ENCODE measurements at places on chromosomes 6 and 20. TPM values are rescaled to one million over a fixed set of nuclear protein-coding genes. Genes with fewer than 3 reads are reported as not detected.

Gene VWA7
- polyA plus RNA-seq, result 1.4 TPM

Gene SLC13A3
- polyA plus RNA-seq, result 0.61 TPM

Gene DEFB132
- polyA plus RNA-seq, result not detected

Gene C6orf132
- 40.5 TPM for polyA plus RNA-seq

Gene HDGFL1
- not detected for polyA plus RNA-seq

Gene C4A
- 48.1 TPM for polyA plus RNA-seq

Gene SFTA2
- 10.2 TPM for polyA plus RNA-seq

DNA sequence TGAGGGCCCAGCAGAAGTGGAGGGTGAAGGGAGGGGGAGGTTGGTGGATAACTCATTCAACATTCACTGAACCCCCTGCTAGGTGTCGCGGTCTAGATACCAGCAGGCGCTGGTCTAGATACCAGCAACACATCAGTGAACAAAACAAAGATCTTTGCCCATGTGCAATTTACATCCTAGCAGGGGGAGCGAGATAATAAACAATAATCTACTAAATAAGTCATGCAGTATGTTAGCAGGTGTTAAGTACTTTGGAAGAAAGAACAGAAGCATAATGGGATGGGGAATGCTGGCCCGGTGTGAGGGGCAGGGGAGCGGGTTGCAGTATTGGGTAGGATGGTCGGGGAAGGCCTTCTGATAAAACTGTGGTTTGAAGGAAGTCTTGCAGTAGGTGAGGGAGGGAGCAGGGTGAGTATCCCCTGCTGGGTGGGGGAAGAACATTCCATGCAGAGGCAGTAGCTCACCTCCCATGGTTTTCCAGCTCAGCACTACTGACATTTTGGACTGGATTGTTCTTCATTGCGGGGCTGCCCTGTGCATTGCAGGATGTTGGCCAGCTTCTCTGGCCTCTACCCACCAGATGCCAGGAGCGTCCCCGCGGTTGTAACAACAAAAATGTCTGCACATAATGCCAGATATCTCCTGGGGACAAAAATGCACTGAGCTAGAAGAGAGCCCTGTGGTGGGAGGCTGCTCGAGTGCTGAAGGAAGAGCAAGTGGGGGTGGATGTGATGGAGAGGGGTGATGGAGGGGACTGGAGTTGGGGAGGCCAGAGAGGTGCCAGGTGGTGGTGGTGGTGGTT is 117.3 kb downstream of the TOX2 start:
- H3K27me3 ChIP-seq, result no peaks in the 10 kb centered on the region
- DNase-seq, result no peak
- H3K27ac ChIP-seq, result no peak overlapping the region
- no peaks in the 10 kb centered on the region for H3K36me3 ChIP-seq

DNA sequence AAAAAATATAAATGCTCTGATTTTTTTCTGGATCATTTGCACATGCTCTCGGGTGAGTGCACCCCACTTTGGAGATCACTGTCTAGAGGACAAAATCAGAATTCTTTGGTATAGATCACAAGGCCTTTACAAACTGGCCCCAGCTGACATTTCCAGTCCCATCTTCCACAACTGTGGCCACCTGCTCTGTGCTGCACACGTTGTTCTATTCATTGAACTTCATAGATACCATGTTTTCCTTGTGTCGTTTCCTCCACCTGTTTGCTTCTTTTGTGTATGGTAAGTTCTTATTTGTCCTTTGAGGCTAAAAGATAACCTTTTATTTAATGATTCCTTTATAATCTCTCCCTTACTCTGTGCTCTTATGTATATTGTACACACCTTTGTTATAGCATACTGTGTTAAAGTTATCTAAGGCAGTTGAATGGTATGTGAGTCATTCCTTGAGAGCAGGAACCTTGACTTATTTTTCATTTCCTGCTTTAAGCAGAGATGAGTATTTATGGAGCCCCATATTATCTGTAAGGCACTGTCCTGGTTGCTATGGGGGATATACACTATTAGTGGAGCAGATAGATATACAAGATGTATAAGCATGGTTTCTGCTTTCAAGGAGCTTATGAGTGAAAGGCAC is 12.0 kb upstream of the SLC17A5 start:
- H3K36me3 ChIP-seq, result no peaks in the 10 kb centered on the region
- H3K4me3 ChIP-seq, result no peak overlapping the region
- H3K27ac ChIP-seq, result no peak overlapping the region
- H3K27me3 ChIP-seq, result peaks cover 3% of the 10 kb centered on the region
- peak; percentile 65 for DNase-seq

DNA sequence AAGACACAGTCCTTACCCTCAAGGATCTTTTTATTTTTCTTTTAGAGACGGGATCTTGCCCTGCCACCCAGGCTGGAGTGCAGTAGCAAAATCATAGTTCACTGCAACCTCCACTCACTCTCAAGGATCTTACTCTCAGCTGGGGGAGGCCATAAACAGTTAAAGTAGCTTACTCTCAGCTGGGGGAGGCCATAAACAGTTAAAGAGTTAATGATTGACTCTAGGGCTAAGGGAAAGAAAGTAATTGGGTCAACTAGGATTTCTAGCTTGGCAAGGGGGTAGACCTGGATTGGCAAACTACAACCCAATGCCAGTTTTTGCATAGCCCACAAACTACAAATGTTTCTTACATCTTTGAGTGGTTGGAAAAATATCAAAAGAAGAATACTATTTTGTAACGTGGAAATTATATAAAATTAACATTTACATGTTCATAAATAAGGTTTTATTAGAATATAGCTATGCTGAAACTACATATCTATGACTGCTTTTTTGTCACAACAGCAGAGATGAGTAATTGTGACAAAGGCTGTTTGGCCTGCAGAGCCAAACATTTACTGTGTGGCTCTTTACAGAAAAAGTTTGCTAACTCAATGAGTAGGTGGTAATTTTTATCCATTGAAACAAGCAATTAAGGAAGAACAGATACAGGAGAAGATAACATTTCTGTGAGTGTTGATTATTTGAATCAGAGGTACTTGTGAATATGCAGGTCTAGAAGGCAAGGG is 46.4 kb downstream of the PTPRA start:
- H3K27ac ChIP-seq, result no peak overlapping the region
- H3K36me3 ChIP-seq, result no peaks in the 10 kb centered on the region
- no peak overlapping the region for H3K4me3 ChIP-seq

- H3K36me3 ChIP-seq, result no peaks in the 10 kb centered on the region
- no peaks in the 10 kb centered on the region for H3K4me1 ChIP-seq
- H3K4me3 ChIP-seq, result no peak overlapping the region
Measured at GRCh38 chr6:130513770-130514169, 148.0 kb downstream of the TMEM200A start.

DNA sequence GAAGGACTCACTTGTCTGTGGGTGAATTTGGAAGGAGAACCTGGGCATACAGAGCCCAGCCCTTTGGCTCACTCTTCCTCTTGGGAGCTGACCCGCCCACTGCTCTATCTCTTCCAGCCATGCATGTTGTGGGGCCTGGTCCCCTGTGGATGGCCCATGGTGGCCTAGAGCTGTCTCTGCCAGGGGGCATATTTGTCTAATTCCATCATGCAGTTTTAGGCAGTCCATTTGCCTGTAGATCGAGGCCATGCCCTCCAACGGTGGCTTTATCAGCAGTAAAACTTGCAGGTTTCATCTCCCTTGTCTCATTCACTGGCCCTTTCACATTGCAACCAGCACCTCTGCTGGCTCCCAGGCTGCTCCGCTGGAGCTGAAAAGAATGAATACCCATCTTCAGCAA is 12.9 kb upstream of the EZR start:
- DNase-seq, result no peak
- no peaks in the 10 kb centered on the region for H3K27me3 ChIP-seq
- H3K36me3 ChIP-seq, result no peaks in the 10 kb centered on the region
- H3K27ac ChIP-seq, result no peak overlapping the region

- H3K4me1 ChIP-seq, result peaks cover 19% of the 10 kb centered on the region
- no peaks in the 10 kb centered on the region for H3K36me3 ChIP-seq
- H3K27ac ChIP-seq, result no peak overlapping the region
- peak; percentile 74 for DNase-seq
- H3K4me3 ChIP-seq, result no peak overlapping the region
Measured at GRCh38 chr20:38222231-38222922, 38.2 kb downstream of the KIAA1755 start.

DNA sequence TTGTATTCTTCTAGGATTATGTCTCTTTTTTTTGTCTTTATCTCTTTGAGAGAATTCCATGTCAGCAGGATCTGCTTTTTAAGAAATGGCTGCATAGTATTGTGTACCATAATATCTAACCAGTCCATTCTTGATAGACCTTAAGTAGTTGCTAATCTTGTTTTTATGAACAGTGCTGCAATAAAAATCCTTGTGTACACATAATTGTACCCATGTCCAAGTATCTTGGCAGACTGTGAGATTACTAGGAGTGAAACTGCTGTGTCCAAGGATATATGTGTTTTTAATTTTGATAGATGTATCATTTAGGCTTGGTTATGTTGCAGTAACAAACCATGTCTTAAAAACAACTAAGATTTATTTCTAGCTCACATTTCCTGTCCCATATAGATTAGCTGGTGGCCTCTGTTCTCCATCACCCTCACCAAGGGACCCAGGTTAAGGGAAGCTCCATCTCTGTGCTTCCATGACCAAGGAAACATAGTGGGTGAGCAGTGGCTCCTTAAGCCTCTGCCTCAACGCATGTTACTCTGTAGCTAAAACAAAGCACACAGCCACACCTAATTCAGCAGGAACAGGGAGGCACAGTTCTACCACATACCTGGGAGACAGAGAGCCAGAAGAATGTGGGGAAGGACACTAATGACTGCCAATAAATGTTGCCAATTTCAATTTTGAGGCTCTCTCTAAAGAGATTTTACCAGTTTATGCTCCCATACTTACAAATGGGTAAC is 12.1 kb upstream of the SUMO4 start:
- peaks cover 22% of the 10 kb centered on the region for H3K36me3 ChIP-seq
- no peak overlapping the region for H3K27ac ChIP-seq

GRCh38 chr6:4950836-4951533 is 52.9 kb downstream of the RPP40 start:
- no peak overlapping the region for H3K4me3 ChIP-seq
- no peak overlapping the region for H3K27ac ChIP-seq
- H3K36me3 ChIP-seq, result peaks cover 27% of the 10 kb centered on the region
- DNase-seq, result no peak
- no peaks in the 10 kb centered on the region for H3K27me3 ChIP-seq
- no peaks in the 10 kb centered on the region for H3K4me1 ChIP-seq

- no peaks in the 10 kb centered on the region for H3K36me3 ChIP-seq
- H3K4me1 ChIP-seq, result peaks cover 5% of the 10 kb centered on the region
- DNase-seq, result peak; percentile 87
- H3K27ac ChIP-seq, result no peak overlapping the region
Measured at GRCh38 chr6:41278699-41279405, 7.6 kb downstream of the TREM1 start.

GRCh38 chr6:26124781-26125685 is 37.8 kb downstream of the HFE start:
- H3K4me1 ChIP-seq, result peaks cover 47% of the 10 kb centered on the region
- H3K27me3 ChIP-seq, result no peaks in the 10 kb centered on the region
- DNase-seq, result peak; percentile 64
- peak overlapping the region; percentile 99 for H3K27ac ChIP-seq
- peak overlapping the region; percentile 68 for H3K4me3 ChIP-seq

GRCh38 chr6:138682704-138683527 is 90.7 kb upstream of the CCDC28A start:
- H3K4me3 ChIP-seq, result no peak overlapping the region
- DNase-seq, result no peak
- H3K36me3 ChIP-seq, result no peaks in the 10 kb centered on the region
- peaks cover 6% of the 10 kb centered on the region for H3K4me1 ChIP-seq
- H3K27ac ChIP-seq, result no peak overlapping the region
- H3K27me3 ChIP-seq, result no peaks in the 10 kb centered on the region

DNA sequence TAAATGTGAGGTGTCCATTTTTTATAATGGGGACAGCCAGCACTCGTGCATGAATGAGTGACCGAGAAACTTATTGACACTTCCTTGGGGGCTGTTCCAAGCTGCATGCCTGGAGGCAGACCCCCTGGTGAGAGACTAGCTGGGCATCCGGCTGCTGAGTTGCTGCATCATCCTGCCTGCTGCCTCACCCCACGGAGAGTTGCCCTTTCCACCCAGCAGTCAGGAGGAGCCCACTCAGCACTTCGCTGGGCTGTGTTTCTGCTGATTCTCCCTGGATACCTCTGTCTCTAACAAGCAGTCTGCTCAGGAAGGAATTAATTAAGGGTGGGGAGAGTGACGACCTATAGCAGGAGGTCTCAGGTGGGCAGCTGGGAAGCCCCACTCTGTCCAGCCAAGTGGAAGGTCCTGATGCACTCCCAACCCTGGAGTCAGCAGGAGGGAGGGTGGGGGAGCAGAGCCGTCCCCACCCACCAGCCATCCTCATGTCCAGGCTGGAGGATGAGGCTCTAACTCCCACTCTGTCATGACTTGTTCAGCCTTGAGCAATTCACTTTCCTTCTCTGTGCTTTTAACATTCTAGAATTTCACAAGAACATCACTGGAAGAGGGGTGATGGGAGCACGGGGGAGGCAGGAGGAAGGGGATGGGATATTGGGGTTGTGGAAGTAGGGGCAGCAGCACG is 177.3 kb downstream of the LRFN2 start:
- no peak overlapping the region for H3K4me3 ChIP-seq
- no peaks in the 10 kb centered on the region for H3K27me3 ChIP-seq
- H3K36me3 ChIP-seq, result no peaks in the 10 kb centered on the region

DNA sequence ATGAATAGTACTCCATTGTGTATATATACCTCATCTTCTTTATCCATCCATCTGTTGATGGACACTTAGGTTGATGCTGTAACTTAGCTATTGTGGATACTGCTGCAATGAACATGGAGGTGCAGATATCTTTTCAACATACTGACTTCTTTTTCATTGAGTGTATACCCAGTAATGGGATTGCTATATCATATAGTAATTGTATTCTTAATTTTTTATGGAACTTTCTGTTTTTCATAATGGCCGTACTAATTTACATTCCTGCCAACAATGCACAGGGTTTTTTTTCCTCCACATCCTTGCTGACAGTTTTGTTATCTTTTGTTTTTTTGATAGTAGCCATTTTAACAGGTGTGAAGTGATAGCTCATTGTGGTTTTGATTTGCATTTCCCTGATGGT is 5.2 kb downstream of the CCN2 start:
- peaks cover 3% of the 10 kb centered on the region for H3K4me1 ChIP-seq
- H3K27me3 ChIP-seq, result no peaks in the 10 kb centered on the region
- H3K36me3 ChIP-seq, result no peaks in the 10 kb centered on the region
- H3K4me3 ChIP-seq, result no peak overlapping the region
- H3K27ac ChIP-seq, result no peak overlapping the region

GRCh38 chr6:135334169-135334568 is 153.1 kb downstream of the MYB start:
- no peaks in the 10 kb centered on the region for H3K4me1 ChIP-seq
- H3K27me3 ChIP-seq, result no peaks in the 10 kb centered on the region
- no peak overlapping the region for H3K4me3 ChIP-seq
- DNase-seq, result no peak
- no peaks in the 10 kb centered on the region for H3K36me3 ChIP-seq
- H3K27ac ChIP-seq, result no peak overlapping the region

GRCh38 chr6:153588330-153588729 is 450.7 kb upstream of the OPRM1 start:
- H3K27me3 ChIP-seq, result no peaks in the 10 kb centered on the region
- H3K36me3 ChIP-seq, result no peaks in the 10 kb centered on the region
- no peaks in the 10 kb centered on the region for H3K4me1 ChIP-seq
- DNase-seq, result no peak
- H3K4me3 ChIP-seq, result no peak overlapping the region
